Muscle of back (tissue), 13 donors: ENCODE measurements at places on chromosomes 5 and 9. TPM values are rescaled to one million over a fixed set of nuclear protein-coding genes. Genes with fewer than 3 reads are reported as not detected.

DNA sequence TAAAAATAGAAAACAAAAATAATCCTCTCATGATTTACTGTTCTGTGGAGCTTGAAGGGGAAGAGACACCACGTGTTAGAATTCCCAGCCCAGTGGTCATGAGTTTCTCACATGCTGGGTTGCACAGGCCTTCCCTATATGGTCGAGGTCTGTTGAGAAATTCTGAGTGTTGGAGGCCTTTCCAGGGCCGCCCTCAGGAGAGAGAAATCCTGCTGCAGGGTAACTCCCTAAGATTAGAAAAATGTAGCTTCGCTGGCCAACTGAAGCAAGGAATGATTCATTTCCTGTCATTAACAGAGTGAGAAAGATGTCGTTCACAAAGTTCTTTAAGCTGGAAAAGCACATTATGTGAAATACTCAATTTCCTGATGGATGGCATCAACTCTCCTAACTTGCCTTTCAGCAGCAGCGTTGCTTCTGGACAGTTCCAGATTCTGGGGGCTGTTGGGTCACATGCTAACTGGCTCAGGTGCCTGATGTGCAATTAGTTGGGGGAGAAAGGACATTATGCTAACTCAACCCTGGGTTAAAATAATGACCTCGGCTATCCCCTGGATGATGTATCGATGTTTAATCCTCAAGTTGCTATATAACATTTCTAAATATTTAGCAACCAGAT is 104.8 kb upstream of the CD180 start:
- peak; percentile 91 for DNase-seq

GRCh38 chr9:4886698-4887097 is 94.0 kb downstream of the RCL1 start:
- DNase-seq: no peak

GRCh38 chr5:134328619-134329018 is 38.4 kb downstream of the CDKL3 start:
- no peak for DNase-seq

OR1L8 gene
- 0.12 TPM for polyA plus RNA-seq

SPATA31A3 gene
- not detected for polyA plus RNA-seq

DEPDC1B gene
- polyA plus RNA-seq: 5.0 TPM

SDHA gene
- polyA plus RNA-seq: 94.9 TPM

PTPRD gene
- polyA plus RNA-seq: 92.3 TPM
